ENCODE measurements at places on chromosomes 3 and 15. TPM values are rescaled to one million over a fixed set of nuclear protein-coding genes. Genes with fewer than 3 reads are reported as not detected.

Gene SAMMSON
- polyA plus RNA-seq = not detected

Gene LRTM1
- not detected for polyA plus RNA-seq

Gene STRA6
- 35.1 TPM for polyA plus RNA-seq

Gene PLCL2
- 18.8 TPM for polyA plus RNA-seq
